ENCODE measurements at places on chromosomes 16 and 17. TPM values are rescaled to one million over a fixed set of nuclear protein-coding genes. Genes with fewer than 3 reads are reported as not detected.

NPIPB2 gene
- 11.3 TPM for polyA plus RNA-seq

RUNDC3A gene
- 0.99 TPM for polyA plus RNA-seq

ACSM5 gene
- 0.16 TPM for polyA plus RNA-seq

TBX4 gene
- polyA plus RNA-seq, result 2.6 TPM

Data from cardiac muscle cell (in vitro differentiated cells and primary cell).